Heart right ventricle (tissue), 16 donors: ENCODE measurements at places on chromosomes 12 and 14. TPM values are rescaled to one million over a fixed set of nuclear protein-coding genes. Genes with fewer than 3 reads are reported as not detected.

ITGB7 gene
- total RNA-seq, result 1.2 TPM

CLEC14A gene
- 45.9 TPM for total RNA-seq

DNA sequence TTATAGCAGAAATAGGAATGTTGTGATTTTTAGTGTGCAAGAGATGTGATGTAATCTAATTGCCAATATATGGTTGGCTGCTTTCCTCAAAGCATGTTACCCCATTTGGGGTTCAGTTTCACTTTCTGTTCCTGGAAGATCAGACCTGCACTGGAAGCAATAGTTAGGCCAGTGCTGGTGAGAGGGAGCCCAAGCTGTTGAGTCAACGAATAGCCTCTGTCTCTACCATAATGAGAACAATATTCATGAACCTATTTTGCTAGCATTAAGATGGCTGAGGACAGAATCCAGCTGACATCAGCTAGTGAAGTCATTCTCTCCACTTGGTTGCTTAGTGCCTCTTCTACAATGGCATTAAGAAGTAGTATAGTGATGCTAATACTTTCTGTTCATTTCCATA is 379.9 kb upstream of the DCN start:
- no peak for DNase-seq
- no peaks in the 10 kb centered on the region for H3K36me3 ChIP-seq
- H3K27ac ChIP-seq, result no peak overlapping the region
- no peaks in the 10 kb centered on the region for H3K27me3 ChIP-seq
- H3K4me1 ChIP-seq, result no peaks in the 10 kb centered on the region
- no peak overlapping the region for H3K4me3 ChIP-seq

DNA sequence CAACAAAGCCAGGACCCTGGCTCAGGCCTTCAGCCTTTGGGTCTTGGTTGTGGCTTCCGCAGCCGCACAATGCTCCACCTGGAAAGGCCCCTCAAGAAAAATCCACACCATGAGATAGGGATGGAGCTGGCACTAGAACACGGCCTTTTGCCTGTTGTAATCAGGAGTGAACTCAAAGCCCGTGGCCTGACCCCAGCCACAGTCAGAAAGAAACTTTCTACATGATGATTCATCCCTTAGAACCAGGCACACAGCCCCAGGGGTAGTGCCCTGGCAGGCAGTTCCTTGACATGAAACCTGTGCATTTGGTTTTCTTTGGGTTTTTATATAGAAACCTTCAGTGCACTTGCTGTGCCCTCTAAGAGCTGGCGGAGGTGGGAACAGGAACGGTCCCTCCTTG is 5.1 kb downstream of the CLMN start:
- H3K4me3 ChIP-seq, result no peak overlapping the region
- no peak for DNase-seq
- peaks cover 8% of the 10 kb centered on the region for H3K27me3 ChIP-seq
- no peaks in the 10 kb centered on the region for H3K36me3 ChIP-seq
